Left lobe of liver (tissue), 2 donors: ENCODE measurements at places on chromosomes 16 and 17. TPM values are rescaled to one million over a fixed set of nuclear protein-coding genes. Genes with fewer than 3 reads are reported as not detected.

TBC1D3K gene
- total RNA-seq, result not detected

CA7 gene
- total RNA-seq, result not detected

ACSM2A gene
- total RNA-seq, result 359 TPM

KRT23 gene
- 0.13 TPM for total RNA-seq

KRT14 gene
- not detected for total RNA-seq

NGFR gene
- 14.0 TPM for total RNA-seq

SLC35G6 gene
- not detected for total RNA-seq

TBC1D3E gene
- total RNA-seq, result not detected

TMIGD1 gene
- not detected for total RNA-seq

MFAP4 gene
- 2.8 TPM for total RNA-seq

NACA2 gene
- not detected for total RNA-seq
